GM12865 (cell line): ENCODE measurements at places on chromosomes 3 and 15.

- DNase-seq = no peak
Observed at GRCh38 chr15:64490598-64491259, 30.4 kb downstream of the ZNF609 start.

DNA sequence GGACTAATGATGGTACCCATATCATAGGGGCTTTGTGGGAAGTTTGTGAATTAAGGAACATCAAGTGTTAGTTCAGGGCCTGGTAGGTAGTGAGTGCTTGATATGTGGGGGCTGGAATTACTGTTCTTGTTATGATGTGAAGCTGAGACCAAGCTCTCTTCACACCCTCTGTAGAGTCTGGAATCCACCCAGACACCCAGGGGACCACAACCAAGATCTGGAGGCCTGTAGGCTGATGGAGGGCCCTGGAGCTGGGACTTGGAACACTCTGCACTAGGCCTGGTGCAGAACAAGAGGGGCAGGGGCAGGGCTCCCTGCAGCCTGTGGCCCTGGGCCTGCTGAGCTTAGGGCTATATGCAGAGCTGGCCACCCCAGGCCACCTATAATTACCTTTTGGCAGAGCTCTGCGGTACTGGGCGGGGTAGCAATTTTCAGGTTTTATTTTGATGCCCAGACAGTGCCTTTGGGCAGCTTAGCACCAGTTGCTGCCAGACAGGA is 13.1 kb upstream of the PRKCD start:
- DNase-seq = no peak

DNA sequence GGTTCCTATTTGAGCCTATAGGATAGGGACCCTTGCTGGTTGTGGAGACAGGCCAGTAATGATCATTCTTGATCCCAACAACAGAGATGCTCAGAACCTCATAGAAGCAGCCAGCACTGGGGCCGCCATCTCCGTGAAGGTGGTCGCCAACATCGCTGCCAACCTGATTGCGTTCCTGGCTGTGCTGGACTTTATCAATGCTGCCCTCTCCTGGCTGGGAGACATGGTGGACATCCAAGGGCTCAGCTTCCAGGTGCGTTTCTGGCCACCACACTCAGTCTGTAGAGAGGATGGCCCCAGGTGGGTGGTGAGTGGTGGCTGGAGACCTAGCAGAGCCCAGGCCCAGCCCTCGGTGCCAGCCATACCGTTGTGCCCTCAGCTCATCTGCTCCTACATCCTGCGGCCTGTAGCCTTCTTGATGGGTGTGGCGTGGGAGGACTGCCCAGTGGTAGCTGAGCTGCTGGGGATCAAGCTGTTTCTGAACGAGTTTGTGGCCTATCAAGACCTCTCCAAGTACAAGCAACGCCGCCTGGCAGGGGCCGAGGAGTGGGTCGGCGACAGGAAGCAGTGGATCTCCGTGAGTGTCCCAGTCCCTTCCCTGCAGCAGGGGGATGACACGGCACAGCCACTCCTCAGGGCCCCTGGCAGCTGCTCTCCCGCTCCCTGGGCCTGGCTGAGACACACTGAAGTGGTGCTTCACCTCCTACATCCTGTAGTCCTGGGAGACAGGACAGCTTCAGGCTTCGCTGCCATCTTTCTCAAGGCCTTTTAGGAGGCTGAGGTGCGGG is 46.5 kb upstream of the PDE8A start:
- no peak for DNase-seq

DNA sequence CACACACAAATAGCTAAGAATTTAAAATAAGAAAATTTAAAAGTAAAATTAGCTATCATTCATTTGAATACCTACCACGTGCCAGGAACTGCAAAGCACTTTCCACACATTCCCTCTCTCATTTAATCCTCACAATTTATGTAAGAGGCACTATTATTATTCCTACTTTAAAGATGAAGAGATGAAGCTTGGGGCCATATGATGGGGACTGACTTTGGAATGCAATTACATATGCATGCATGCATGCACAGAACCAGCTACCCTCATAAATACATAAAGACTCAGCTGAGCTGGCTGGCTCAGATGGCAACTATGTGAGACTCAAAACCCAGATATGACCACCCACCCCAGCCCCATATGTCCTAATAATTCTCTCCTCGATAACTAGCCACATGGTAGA is 31.7 kb upstream of the THUMPD3 start:
- no peak for DNase-seq

DNA sequence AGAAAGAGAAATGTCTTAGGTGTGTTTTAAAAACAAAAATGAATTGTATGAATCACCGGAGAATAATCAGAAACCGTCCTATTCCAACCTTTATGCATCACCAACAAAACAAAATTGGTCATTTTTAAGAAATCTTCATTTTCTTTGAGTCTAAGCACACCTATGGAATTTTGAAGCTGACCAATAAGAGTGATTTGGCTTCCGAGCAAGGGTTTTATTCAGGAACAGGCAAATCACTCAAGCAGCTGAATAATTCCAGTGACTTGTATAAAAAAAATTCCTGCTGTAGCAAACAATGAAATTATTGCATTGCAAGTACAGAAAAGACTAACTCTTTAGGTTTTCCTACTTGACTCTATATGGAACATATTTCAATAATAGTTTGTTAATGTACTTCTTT is 83.8 kb upstream of the FNDC3B start:
- DNase-seq = no peak

DNA sequence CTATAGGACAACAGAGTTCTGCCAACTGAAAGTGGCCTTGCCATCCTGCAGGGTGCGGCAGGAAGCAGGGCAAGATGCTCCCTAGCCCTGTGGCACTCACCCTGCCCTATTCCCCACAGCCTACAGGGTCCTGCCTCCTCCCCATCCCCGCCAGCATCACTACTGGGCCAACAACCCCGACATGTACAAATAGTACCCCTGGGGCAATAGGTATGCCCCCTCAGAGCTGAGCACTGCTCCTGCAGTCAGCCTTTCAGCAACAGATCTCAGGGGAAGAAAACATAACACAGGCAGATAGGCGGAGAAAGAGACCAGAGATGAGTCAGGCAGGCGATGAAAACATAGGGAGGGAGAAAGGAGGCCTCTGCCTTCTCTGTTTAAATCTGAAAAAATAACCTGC is 74.7 kb downstream of the XXYLT1 start:
- no peak for DNase-seq

GRCh38 chr3:54572197-54572895 is 355.5 kb downstream of the LRTM1 start:
- DNase-seq = no peak

DNA sequence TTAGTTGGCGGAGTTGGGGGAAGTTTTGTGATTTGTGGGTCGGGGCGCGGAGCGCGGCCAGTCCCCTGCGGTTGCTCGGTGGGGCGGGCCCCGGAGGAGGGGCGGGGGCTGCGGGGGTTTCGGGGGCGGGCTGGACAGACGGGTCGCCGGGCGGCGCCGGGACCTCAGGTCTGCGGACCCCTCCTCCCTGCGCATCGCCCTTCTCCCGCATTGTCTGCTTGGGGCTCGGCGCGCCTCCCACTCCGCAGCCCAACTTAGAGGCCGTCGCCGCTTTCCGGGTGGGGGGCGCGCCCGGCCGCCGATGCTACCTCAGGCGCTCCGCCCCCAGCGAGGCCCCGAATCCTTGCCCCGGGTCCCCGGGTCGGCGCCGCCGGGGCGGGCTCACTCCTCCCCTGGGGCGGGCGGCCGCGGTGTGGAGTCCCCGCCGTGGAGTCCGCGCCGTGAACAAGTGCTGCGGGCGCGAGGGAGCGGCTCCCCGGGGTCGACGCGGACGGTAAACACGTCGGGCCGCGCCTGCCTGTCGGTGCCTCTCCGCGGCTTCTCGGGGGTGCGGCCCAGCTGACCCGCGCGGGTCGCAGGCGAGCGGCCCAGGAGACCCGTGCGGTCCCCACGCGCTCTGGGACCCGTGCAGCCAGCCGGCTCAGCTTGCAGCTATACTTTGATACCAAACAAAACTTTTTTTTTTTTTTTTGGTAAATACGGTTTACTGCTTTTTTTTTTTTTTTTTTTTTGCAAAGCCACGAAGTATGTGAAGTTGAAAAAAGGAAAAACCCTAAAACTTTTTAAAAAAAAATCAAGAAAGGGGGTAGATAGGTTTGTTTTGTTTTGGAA is 624 bp downstream of the AKAP13 start:
- DNase-seq = no peak

DNA sequence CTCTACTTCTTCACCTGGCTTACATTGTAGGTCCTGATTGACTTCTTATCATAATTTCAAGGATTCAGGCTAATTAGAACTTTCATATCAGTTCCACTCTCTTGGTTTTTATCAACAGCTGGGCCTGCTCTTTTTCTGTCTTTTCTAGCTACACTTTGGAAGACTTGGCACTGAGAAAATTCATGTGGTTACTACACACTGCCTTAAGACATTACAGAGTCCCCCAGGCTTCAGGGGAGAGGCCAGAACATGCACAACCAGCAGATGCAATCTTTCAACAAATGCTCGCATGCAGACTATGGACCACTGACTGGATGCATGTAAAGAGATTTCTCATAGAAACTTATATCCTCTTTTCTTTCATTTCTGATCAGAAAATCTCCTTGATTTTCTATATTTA is 423.5 kb downstream of the TUSC7 start:
- no peak for DNase-seq

GRCh38 chr15:23686466-23687142 is 501 bp downstream of the NDN start:
- DNase-seq = no peak

DNA sequence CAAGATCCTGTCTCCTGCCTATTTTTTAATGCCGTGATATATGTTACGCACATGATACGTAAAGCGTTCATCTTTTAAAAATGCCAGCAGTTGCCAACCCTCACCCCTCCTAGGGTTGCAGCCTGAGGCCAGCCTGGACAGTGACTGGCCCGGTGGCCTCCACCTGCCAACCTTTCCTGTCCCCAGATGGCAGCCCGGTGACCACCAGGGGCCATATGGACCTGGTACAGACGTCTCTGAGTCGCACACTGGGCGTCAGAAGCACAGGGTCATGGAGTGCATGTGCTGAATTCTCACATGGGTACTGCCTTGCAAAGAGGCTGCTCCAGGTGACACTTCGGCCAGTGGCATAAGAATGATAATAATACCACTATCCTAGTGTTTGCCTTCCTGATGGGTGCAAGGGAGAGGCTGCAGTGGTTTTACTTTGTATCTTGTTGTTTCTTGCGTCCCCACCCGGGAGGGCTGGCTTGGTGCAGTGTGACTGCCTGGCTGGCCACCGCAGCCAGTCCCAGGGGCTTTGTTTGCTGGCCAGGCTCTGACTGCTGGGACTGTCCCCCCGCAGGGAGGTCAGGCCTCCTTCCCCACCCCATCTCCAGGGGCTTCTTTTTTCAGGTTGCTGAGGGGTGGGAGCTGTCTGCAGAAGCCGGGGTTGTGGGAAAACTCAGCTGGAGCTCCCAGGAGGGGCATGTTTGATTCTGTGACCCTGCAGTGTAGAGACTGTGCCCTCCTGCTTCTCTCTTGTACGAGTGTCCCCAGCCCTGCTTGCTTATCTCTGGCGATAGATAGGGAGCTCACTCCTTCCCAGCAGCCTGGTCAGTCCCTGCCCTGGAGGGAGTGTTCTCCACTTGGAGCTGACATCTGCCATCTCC is 16.9 kb downstream of the FBLN2 start:
- no peak for DNase-seq
